ENCODE measurements at places on chromosomes 3 and 15.

DNA sequence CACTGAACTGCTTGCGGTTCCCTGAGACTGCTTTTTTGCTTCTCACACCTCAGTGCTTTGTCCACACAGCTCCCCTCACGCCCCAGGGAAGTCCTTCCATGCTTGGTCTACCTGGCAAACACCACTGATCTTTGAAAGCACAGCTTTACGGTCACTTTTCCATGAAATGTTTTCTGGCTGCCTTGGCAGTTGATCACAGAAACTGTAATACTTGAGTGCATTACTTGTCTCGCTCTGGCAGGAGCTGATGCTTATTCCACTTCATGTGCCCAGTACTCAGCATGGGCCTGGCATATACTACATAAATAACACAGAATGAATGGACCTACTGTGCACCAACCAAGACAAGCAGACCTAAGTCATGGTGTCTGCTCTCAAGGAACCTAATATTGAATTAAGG lies 121.1 kb downstream of the MEX3B start:
- DNase-seq: no peak

GRCh38 chr15:72116731-72117485 lies 1.0 kb downstream of the MYO9A start:
- DNase-seq: no peak

DNA sequence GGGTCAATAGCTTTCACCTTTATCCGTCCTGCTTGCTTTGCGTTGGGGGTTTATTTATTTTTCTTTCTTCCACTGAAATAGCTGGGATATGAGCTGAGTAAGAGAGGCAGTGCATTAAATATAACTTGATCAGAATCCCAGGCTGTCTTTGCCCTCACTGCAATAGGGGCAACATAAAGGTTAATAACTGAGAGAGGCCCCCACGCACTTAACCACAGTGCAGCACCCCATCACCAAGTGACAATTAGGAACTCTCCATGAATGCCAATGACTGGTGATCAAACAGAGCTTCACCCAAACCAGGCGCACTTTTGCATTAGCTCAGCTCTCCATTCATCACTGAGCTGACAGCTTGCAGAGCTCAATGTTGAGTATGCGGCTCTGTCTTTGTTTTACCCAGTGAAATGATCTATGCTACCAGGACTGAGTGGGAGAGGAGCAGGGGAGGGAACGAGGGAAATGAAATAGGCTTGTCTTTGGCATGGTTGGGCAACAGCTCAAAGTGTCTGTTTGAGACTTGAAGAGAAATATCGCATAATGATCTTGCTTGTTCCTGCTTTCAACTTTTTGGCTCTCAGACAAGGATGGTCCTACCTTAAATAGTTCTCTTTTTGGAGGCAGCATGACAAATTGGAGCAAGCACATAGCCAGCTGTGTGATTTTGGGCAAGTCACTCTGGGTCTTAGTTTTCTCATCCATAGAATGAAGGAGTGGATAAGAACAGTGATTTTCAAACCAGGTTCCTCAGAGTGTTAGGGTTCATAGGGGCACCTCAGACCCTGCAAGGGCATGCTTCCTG lies 14.5 kb upstream of the GLCE start:
- DNase-seq: peak; percentile 55

- DNase-seq: no peak
Measured at GRCh38 chr15:42042602-42043400, 22.0 kb upstream of the PLA2G4E start.

DNA sequence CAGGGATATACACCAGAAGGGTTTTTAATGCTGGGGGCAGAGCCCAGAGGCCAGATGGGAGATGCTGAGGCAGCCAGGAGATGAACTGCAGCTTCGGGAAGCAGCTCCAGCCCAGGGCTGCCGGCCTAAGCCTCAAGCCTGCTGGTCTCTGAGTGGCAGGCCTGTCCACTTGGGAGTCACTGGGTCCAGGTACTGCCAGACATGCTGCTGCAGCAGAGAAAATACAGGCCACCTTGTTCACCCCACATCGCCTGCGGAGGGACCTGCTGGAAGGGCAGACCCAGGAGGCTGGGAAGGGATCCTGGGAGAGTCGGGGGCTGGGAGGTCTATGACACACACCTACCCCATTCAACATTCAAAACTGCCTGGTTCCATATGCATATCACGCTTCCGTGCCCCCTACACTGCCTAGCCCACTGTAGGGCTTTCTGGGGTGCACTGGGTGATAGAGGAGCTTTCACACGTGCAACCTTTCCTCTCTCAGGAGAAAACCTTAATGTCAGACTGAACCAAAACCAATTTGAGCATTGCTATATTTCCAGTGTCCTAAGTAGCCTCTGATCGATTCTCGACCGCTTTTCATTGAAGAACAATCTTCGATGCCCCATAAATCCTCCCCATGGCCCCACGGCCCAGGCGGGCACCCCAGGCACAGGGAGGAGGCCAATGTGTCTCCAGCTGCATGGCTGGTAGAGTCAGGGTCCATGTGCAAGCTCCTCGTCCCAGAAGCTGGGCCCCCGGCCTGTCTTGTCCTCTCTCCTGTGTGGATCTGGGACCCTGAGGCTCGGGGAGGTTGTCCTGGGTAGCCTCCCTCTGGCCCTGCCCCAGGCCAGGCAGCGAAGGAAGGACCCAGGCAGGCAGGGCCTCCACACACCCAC lies 147.4 kb downstream of the ATP10A start:
- no peak for DNase-seq

GRCh38 chr3:87088430-87088992 lies 97.6 kb upstream of the VGLL3 start:
- no peak for DNase-seq
